Heart right ventricle (tissue), 16 donors: ENCODE measurements at places on chromosomes 6 and 20. TPM values are rescaled to one million over a fixed set of nuclear protein-coding genes. Genes with fewer than 3 reads are reported as not detected.
A peak's percentile ranks its signal among the peaks of the same experiment; 100 is the strongest.

- no peak overlapping the region for H3K4me3 ChIP-seq
- H3K4me1 ChIP-seq = no peaks in the 10 kb centered on the region
- peaks cover 5% of the 10 kb centered on the region for H3K36me3 ChIP-seq
These were observed 11.7 kb downstream of the VNN2 start for GRCh38 chr6:132746048-132746447.

DNA sequence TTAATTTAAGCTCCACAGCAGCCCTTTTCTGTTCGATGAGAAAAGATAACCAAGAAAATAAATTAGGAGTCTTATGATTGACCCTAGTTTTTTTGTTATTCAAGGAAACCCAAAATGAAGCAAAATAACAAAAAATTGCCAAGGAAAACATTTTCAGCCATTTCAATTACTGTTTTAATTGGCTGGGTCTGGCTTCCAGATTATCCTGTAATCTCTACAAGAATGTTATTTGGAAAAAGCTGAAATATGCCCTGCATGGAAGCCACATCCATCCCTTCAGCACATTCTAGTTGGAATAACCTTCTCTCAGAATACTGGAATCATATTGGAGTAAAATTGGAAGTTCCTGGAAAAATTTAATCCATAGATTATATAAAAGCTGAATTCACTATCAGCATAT, 191.1 kb upstream of the CCN2 start:
- H3K27ac ChIP-seq = no peak overlapping the region
- no peaks in the 10 kb centered on the region for H3K27me3 ChIP-seq
- H3K4me1 ChIP-seq = no peaks in the 10 kb centered on the region
- H3K36me3 ChIP-seq = no peaks in the 10 kb centered on the region
- H3K4me3 ChIP-seq = no peak overlapping the region

DNA sequence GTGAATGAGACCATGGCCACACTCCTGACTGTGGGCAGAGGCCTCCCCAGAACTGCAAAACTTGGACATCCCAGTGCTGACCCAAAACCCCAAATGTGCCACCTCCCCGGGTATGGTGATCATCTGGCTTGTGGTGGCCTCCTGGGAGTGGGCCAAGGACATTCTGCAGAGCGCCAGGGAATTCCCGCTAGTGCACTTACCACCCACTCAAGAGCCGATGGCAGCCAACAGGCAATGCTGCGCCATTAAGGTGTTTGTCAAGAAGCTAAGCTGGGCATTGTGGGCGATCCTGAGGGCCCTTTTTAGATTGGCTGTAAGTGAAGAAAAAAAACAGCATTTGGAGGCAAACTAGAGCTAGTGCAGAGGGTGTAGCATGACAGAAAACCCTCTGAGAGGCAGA, 9.4 kb downstream of the MMP24 start:
- H3K27me3 ChIP-seq = no peaks in the 10 kb centered on the region
- H3K27ac ChIP-seq = no peak overlapping the region
- no peak overlapping the region for H3K4me3 ChIP-seq
- H3K36me3 ChIP-seq = no peaks in the 10 kb centered on the region
- H3K4me1 ChIP-seq = no peaks in the 10 kb centered on the region

The DOK5 gene
- 9.2 TPM for total RNA-seq

The MEI4 gene
- 1.1 TPM for total RNA-seq

- no peaks in the 10 kb centered on the region for H3K36me3 ChIP-seq
- H3K27ac ChIP-seq = no peak overlapping the region
- no peaks in the 10 kb centered on the region for H3K4me1 ChIP-seq
- no peak overlapping the region for H3K4me3 ChIP-seq
- peaks cover 33% of the 10 kb centered on the region for H3K27me3 ChIP-seq
These were observed 8.3 kb upstream of the PDE10A start for GRCh38 chr6:165671222-165671768.

DNA sequence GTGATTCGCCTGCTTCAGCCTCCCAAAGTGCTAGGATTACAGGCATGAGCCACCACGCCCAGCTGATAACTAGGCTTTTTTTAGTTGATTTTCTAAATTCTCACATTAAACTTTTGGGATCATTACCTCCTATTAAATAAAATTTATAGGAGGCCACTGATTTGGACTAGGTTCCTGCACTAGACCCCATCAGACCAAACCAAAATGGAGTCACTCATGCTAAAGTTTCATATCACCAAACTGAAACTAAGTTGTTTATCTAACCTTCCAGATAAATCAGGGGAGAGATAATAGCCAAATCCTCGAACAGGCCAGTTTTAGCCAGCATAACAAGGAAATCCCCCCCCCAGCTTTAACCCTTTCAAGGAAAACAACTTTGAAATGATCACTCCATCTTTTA, 98.4 kb upstream of the SLC22A16 start:
- H3K4me1 ChIP-seq = no peaks in the 10 kb centered on the region
- no peak for DNase-seq
- no peak overlapping the region for H3K4me3 ChIP-seq
- H3K27me3 ChIP-seq = no peaks in the 10 kb centered on the region
- no peak overlapping the region for H3K27ac ChIP-seq

GRCh38 chr6:134539865-134540323, 222.0 kb upstream of the SGK1 start:
- H3K27me3 ChIP-seq = no peaks in the 10 kb centered on the region
- no peak overlapping the region for H3K4me3 ChIP-seq
- peaks cover 24% of the 10 kb centered on the region for H3K4me1 ChIP-seq
- H3K36me3 ChIP-seq = no peaks in the 10 kb centered on the region

GRCh38 chr6:130138116-130138908, 84.4 kb downstream of the SAMD3 start:
- no peak overlapping the region for H3K27ac ChIP-seq
- H3K4me1 ChIP-seq = no peaks in the 10 kb centered on the region
- H3K36me3 ChIP-seq = no peaks in the 10 kb centered on the region
- no peak for DNase-seq
- H3K27me3 ChIP-seq = no peaks in the 10 kb centered on the region

The MYL9 gene
- 1,727 TPM for total RNA-seq

The SLC35F1 gene
- total RNA-seq = 8.3 TPM

The TRIM40 gene
- total RNA-seq = not detected

The SIRPB1 gene
- 0.99 TPM for total RNA-seq

The MCCD1 gene
- total RNA-seq = not detected

DNA sequence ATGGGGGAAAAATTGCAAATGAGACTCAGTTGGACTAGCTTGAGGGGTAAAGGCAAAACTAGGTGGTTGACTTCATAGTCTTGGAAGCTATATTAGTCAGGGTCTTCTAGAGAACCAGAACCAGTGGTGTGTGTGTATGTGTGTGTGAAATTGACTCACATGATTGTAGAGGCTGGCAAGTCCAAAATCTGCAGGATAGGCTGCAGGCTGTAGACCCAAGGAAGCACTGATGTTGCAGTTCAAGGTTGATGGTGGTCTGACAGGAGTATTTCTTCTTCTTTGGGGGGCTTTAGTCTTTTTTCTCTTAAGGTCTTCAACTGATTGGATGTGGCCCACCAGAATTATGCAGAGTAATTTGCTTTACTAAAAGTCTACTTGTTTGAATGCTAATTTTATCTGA, 217.4 kb downstream of the MANEA start:
- no peaks in the 10 kb centered on the region for H3K36me3 ChIP-seq
- DNase-seq = no peak
- no peak overlapping the region for H3K27ac ChIP-seq
- H3K4me3 ChIP-seq = no peak overlapping the region
- H3K27me3 ChIP-seq = no peaks in the 10 kb centered on the region

- DNase-seq = no peak
- H3K4me3 ChIP-seq = no peak overlapping the region
- H3K4me1 ChIP-seq = no peaks in the 10 kb centered on the region
These were observed 477.1 kb downstream of the BTBD3 start for GRCh38 chr20:12394786-12395185.

The BMP7 gene
- total RNA-seq = 9.8 TPM

GRCh38 chr6:143745166-143746133, 67.7 kb downstream of the PHACTR2 start:
- DNase-seq = no peak
- no peaks in the 10 kb centered on the region for H3K27me3 ChIP-seq
- no peak overlapping the region for H3K4me3 ChIP-seq
- H3K27ac ChIP-seq = peak overlapping the region; percentile 73
- peaks cover 79% of the 10 kb centered on the region for H3K4me1 ChIP-seq

GRCh38 chr6:169424821-169425240, 171.2 kb upstream of the THBS2 start:
- H3K27ac ChIP-seq = no peak overlapping the region
- no peak overlapping the region for H3K4me3 ChIP-seq
- DNase-seq = no peak
- H3K4me1 ChIP-seq = no peaks in the 10 kb centered on the region
- peaks cover 8% of the 10 kb centered on the region for H3K27me3 ChIP-seq

GRCh38 chr6:158850807-158851115, 31.6 kb upstream of the EZR start:
- no peak overlapping the region for H3K4me3 ChIP-seq
- peak overlapping the region; percentile 3 for H3K27ac ChIP-seq
- no peaks in the 10 kb centered on the region for H3K36me3 ChIP-seq
- no peak for DNase-seq
- no peaks in the 10 kb centered on the region for H3K27me3 ChIP-seq

GRCh38 chr20:61762167-61762710, 303.4 kb downstream of the TAF4 start:
- H3K36me3 ChIP-seq = no peaks in the 10 kb centered on the region
- no peak overlapping the region for H3K27ac ChIP-seq
- H3K4me1 ChIP-seq = no peaks in the 10 kb centered on the region
- DNase-seq = no peak
- H3K27me3 ChIP-seq = no peaks in the 10 kb centered on the region
- H3K4me3 ChIP-seq = no peak overlapping the region

The GPLD1 gene
- 0.60 TPM for total RNA-seq

DNA sequence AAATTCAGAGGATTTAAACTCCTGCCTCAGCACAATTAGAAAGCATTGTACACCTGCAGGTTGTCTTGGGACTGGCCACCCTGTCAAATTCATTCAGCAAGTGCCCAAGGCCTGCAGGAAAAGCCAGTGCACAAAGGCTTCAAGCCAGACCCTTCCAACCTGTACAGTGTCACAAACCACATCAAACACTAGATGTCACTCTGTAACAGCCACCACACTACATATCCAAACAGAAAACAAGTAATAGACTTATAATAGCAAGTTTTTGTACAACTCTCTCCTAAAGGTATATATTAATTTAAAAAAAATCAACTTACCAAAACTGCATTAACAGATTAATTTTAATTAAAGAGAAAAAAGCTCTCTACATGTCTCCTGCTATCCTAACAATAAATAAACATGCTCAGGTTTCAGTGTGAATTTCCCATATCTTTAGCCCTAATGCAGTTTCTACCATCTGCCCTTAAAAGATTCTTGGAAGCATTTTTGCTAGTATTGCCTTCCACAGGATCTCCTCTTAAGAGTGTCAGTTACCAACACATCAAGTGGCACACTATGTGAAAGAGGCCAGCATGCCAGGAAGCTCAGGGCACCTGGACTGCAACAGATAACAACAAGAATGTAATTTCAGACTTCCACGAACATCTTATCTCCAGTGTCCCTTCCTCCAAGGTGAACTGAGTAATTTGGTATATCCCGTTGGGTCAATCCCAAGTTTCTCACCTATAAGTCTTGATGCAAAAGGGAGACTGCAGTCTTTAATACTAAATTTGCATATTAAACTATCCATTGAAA, 47.5 kb downstream of the RALGAPA2 start:
- DNase-seq = peak; percentile 20
- peaks cover 3% of the 10 kb centered on the region for H3K36me3 ChIP-seq
- H3K27me3 ChIP-seq = no peaks in the 10 kb centered on the region
- H3K4me1 ChIP-seq = peaks cover 32% of the 10 kb centered on the region
- H3K27ac ChIP-seq = no peak overlapping the region

GRCh38 chr6:150739711-150740349, 125.7 kb upstream of the MTHFD1L start:
- H3K4me1 ChIP-seq = peaks cover 3% of the 10 kb centered on the region
- no peaks in the 10 kb centered on the region for H3K27me3 ChIP-seq
- H3K36me3 ChIP-seq = no peaks in the 10 kb centered on the region
- no peak for DNase-seq
- no peak overlapping the region for H3K27ac ChIP-seq
